COR-L47 (cell line): ENCODE measurements at places on chromosomes 5 and 9.

GRCh38 chr5:40518485-40518917, 161.2 kb upstream of the PTGER4 start:
- no peak for DNase-seq

DNA sequence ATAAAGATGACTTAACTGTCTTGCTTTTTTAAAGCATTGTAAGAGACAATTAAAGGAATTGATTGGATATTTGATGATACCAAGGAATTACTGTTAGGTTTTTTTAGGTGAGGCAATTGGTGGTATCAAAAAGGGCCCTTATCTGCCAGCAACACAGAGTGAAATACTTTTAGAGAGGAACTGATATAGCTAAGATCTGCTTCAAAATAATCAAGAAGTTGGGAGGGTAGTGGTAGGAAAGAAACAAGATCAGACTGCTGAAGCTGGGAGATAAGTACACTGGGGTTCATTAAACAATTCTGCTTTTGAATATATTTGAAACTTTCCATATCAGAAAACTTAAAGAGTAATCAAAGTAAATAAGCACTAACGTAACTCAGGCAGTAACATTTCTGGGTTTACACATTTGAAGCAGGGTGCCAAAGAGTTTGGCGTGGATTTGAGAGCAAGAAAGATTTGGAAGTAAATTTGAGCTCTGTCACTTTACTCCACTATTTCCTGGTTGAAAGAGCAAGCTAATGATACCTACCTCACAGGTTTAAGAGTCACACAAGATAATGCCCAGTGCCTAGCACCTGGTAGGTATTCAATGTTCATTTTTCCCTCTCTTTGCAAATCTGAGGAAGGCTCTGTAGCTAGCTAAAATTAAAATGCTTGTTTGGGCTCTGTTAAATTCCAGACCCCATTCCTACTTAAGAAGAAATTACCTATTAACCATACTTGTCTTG, 6.9 kb downstream of the ERMP1 start:
- no peak for DNase-seq

DNA sequence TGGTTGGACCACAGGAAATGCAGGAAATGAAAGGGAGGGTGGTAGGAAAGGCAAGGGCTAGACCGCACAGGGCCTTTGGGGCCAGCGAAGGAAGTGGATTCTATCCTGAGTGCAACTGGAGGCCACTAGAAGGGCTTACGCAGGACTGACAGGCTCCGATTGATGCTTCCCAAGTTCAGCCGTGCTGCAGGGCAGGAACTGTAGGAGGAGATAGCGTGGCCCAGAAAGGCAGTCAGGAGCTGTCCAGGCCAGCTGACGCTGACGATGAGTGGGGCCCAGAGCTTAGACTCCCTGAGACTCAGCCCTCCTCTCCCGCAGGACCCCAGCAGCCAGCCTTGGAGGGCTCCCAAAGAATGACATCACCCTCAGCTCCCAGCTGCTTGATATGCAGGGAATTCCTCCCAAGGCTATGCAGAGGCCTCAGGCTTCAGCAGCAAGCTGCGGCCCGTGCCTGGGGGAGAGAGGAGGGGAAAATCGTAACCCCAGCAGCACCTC, 48.8 kb downstream of the KCNIP1 start:
- DNase-seq, result no peak

- DNase-seq, result no peak
These were observed 5.2 kb downstream of the GNAQ start for GRCh38 chr9:78026416-78026815.

DNA sequence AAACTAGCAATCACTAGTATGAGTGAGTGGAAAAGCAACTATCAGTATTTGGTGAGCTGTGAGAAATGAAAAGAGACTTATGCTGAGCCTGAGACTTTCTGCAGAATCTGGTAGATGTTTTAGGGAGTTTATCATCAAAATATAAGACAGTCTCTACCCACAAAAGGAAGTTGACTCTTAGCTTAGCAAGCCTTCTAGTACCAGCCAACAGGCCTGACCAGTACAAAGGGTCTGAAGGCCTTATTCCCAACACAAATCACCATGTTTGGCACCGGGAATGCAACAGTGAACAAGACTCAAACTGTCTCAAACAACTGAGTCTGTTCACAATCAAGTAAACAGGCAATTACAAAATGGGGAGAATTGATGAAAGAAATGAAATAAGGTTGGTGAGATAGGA, 244.4 kb downstream of the CWC27 start:
- no peak for DNase-seq

- no peak for DNase-seq
These were observed 207.0 kb downstream of the AUH start for GRCh38 chr9:91154686-91155085.

DNA sequence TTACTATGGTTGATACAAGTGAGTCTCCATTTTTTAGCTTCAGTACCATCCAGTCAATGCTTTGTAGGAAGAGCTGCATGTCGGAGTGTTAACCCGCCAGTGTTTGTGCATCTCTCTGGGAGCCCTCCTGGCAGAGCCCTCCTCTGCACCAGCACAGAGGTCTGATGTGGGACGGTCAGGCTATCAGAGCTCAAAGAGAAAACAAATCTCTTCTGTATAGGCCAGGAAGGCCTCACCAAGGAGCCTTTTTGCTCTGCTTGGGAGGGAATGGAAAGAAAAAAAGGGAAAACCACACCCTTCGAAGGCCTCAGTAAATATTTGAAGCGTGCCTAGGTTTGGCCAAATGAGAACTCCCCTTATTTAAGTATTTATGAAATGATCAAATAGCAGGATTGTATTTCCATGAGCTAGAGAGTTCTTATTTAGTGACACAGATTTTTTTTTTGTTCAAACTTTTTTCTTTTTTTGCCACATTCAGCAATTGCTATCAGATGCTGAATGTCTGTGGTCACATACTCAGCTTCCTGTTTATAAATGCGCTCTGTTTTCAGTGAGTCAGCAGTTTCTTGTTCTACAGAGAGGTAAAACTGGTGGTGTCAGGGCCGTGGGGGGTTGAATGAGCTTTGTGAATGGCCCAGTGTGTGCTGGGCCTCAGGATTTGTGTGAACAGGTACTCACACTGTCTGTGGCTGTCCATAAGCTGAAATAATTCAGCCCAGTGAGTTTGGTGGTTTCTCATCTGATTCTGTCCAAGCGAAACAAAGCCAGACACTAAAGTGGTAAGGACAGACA, 226.6 kb downstream of the SNX18 start:
- no peak for DNase-seq

- DNase-seq, result no peak
These were observed 110.5 kb upstream of the MAP1B start for GRCh38 chr5:71996789-71997188.

- no peak for DNase-seq
These were observed 148.5 kb downstream of the CDH10 start for GRCh38 chr5:24496268-24496667.

GRCh38 chr5:17282283-17283120, 65.1 kb downstream of the BASP1 start:
- no peak for DNase-seq

- no peak for DNase-seq
These were observed 59.3 kb upstream of the ADAMTS16 start for GRCh38 chr5:5080790-5081189.

- DNase-seq, result no peak
These were observed 26.9 kb upstream of the CEMIP2 start for GRCh38 chr9:71795097-71795813.

DNA sequence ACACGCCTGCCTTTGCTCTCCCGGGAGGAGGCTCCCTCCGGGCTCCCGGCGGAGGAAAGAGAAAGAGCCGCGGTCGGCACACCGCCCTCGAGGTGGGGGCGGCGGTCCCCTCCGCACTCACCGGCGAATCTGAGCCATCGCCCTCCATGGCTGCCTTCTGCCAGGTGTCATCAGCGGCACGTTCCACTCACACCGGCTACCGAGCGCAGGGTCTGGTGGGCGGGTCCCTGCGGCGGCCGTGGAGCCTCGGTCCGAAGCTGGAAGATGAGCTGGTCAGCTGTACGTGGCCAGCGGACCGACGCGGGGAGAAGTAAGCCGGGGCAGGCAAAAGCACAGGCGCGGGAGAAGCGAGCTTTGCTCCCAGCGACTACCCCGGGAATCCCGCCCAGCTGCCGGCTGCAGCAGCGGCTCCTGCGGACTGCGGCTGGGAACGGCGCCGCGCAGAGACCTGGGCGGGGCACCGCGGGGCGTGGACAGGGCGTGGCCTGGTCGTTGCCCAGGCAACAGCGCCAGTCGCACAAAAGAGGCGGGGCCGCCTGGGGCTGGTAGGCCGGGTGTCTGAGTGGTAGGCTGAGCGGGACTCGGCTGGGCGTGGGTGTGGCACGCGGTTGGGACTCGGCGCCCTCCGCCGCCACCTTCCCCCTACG, at the start of gene TRIM36:
Gene TRIM36, minus strand, starts transcription at position 422 of the 647 bp plus-strand sequence. Its CDS starts 274 bp downstream, at position 148.
- peak; percentile 97 for DNase-seq

DNA sequence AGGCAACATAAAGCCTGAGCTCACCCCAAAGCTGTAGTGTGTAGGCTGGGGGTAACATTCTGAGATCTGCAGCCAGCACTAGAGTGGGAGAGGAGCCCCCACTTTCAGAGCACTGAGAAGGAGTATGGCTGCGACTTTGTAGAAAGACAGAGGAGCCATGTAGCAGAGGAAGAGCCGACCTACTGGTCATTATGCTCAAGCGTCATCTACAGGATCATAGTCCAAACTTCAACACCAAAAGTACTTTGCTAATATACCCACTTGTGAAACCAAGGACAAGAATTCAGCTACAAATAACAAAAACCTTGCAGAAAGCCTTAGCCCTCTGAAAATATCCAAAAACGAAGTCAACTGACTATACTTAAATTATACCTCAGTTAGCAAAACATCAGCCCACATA, 330.1 kb downstream of the MAN2A1 start:
- no peak for DNase-seq

DNA sequence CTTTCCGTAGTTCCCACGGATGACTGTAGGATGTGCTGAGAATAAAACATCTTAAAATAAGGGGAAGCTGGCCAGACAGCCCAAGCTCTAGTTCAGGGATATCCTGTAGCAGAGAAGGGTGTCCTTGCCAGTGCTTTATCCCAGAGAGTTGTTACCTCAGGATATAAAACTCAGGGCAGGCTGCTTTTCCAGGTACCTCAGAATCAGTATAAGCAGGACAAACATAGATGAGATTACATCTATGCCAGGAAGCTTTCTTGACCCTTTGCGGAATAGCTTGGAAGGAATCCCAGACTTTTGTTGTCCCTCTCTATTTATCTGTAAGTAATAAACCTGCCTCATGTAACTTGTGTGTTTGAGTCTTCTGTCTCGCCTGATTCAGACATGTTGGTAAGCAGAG, 565.7 kb downstream of the PRDM9 start:
- DNase-seq, result no peak

DNA sequence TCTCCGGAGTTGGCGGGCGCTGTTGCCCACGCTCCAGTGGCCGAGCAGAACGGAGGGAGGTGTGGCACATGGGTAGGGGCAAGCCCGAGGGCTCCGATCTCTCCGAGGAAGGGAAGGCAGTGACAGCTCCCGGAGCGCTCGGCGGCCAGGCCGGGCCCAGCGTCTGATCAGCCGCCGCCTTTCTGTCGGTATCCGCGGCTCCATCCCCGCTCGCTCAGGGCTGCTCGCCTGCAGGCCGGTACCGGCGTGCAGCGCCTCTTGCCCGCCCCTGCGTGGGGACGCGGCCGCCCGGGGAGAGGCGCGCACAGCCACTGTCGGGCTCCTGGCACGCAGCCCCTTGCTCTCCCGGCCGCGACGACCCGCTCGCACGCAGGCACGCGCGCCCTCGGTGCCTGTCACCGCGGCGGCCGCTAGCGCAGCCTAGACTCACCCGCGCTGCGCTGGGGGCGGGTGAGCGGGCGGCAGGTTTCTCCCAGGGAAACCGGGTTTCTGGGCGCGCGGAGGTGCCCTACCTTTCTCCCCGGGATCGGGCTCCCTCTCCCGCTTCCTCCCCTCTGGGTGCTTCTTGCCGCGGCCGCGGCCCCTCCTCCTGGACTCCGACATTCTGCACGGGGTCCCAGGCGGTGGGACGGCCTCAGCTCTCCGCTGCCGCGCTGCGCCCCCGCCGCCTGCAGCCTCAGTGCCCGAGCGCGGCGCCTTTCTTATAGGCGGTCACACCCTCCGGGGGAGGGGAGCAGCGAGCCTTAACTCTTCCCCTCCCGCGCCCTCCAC, 108.4 kb downstream of the PSD2 start:
- DNase-seq, result peak; percentile 40

DNA sequence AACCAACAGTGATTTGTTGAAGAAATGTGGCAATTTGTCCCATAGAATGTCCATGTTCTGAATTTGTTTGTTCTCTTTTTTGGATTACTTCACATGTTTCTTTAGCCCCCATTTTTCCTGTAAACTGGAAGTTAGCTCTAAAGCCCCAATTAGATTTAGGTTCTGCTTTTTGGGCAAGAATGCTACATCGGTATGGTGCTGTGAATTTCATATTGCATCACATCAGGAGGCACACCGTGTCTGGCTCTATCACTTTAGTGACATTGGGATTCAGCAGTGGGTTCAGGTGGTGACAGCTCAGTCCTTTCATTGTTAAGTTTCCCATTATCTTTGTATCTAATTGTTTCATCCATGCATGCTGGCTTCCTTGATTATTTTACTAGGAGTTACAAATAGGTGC, 27.9 kb downstream of the ADGRV1 start:
- no peak for DNase-seq

- peak; percentile 13 for DNase-seq
These were observed 801 bp upstream of the PRSS3 start for GRCh38 chr9:33794560-33794959.

DNA sequence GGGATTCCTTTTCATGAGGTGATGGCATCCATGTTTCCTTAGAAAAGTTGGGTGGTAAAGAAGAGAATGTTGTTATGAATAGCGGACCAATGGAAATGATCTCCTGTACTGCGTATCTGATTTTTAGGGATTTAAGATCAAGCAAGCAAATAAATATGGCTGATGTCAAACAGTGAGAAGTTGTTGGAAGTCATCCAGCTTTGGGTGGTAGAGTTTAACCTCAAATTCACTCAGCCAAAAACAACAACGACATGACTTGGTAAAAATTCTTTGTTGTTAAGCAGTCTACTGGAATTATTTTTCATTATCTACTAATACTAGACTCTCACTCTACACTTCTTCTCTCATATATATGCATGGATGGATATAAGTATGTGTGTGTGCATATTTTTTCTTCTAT, 426.5 kb downstream of the CTNND2 start:
- DNase-seq, result no peak

- no peak for DNase-seq
These were observed 75.8 kb downstream of the ARHGAP26 start for GRCh38 chr5:142845954-142846398.

DNA sequence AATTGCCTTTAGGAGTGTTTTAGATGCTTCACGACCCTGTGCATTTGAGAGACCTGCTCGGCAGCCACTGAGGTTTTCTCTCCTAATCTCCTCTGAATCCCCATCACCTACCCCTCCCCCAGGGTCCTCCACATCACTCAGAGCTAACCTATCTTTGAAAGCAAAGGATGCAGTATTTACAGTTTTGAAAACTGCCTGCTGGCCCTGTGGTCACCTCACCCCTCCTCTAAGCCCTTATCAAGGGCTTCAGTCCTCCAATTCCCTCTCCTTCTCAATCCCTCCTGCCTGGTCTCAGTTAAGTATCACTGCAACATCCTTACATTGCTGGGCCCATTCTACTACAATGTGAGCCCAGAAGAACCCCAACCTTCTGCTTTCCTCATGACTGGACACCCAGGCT, 4.6 kb downstream of the RPP25L start:
- no peak for DNase-seq
